Activated T-helper 2 cell treated with anti-CD3 and anti-CD28 coated beads, Interferon-gamma antibody, Interleukin-2, Interleukin-4, amounts not matched to agents 10 μg/mL and 5 μg/mL and 100 μg/mL, durations not matched to agents 14 hours and 24 hours and 36 hours (primary cell): ENCODE measurements at places on chromosomes 4 and X.

DNA sequence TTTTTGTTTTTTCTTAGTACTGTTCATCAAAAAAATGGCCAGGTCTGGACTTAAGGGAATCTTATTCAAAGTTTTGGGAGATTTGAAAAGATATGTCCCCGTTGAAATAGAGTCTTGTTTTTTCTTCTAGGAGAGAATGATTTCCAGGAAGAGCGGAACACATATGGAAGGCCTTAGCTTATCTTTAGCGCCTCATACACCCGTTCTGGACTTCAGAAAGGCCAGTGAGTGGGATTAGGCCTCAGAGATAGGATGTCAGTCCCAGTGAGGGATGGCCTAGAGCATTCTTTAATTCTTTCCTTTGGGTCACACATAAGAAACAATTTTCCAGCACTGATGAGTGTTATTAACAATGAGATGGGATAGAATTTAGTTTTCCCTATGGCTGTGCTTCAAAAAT is 54.5 kb upstream of the HAND2 start:
- DNase-seq: no peak

DNA sequence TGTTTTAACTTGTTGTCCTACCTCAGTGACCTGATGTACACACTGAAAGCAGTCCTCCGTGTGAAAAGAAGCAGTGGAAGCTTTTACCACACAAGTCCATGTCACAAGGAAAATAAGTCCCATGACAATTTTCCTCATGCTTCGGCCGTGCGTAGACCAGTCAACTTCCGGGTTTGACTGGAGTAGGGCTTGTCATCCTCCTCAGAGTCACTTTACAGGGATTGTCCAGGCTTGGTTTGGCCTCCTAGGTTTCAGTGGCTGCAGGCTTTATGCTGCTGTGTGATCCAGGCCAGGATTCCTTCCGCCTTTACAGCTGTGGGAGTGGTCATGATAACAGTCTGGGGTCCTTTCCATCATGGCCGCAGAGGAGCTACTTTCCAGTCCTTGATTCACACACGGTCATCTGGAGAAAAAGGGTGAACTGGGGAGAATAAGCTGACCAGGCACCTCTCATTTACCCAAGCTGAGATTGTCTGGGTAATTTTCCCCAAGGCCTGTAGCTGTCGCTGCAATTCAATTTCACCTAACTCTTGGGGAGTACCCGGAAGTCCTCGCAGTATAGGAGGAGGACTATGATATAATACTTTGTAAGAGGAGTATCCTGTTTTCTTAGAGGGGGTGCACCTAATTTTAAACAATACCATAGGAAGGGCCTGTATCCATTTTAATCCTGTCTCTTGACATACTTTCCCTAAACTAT is 206.1 kb upstream of the KLF8 start:
- DNase-seq: no peak

- no peak for DNase-seq
These were observed at the start of gene SLC4A4 for GRCh38 chr4:71338846-71339593. Gene SLC4A4 (plus strand): TSS chr4:71339020.

DNA sequence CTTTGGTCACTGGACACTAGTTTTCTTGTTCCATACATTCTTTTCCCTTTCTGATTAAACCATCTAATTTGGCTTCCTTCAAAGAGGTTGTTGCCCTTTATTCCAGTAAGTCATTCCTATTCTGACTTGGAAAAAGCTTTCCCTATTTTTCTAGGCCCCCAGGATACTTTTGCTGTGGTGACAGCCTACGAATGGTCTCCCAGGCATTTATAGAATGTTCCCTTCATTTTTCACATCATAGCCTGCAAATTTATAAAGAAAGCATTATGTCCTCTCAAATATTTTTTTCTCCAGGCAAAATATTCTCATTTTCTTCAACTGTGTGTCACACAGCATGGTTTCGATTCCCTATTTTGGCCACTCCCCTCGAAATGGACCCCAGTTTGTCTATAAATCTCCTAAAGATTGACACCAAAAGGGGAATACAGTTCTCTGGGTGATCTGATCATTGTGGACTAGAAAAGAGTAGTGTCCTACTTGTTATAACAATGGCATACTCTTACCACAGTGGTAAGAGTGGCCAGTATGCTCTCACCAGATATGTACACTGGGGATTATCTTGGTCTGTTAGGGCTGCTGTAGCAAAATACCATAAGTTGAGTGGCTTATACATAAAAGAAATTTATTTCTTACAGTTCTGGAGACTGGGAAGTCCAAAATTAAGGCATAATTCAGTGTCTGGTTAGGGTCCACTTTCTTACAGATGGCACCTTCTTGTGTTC is 41.5 kb upstream of the BMP2K start:
- no peak for DNase-seq

DNA sequence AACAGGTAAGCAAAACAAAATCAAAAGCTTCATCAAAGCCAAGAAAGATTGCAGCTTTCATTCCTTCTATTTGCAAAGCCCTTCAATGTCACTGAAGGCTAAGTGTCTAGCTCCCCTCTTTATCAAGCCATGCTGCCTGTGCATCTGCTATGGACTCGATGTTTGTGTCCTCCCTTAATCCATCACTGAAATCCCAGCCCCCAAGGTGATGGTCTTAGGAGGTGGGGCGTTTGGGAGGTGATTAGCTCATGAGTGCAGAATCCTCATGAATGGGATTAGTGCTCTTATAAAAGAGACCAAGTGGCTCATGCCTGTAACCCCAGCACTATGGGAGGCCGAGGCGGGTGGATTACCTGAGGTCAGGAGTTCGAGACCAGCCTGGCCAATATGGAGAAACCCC is 6.9 kb upstream of the TRIM2 start:
- no peak for DNase-seq

- no peak for DNase-seq
These were observed 81.8 kb downstream of the ZNF718 start for GRCh38 chr4:206054-206453.

DNA sequence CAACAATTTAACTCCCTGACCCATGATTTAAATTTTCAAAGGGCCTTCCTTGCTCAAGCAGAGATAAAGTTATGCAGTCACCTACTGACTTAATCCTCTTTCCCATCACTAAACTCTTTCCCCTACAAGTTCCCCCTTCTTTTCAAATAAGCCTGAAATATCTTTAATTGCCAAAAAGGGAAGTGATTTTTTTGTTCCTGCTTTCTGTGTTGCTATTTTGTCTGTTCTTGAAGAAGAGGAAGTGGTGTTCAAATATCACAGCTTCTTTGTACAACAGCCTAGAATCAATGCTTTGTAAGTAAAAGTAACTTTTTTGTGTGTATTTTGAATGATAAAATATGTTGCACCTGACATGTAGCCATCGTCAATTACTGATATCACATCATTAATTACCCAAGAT is 595.9 kb downstream of the CENPC start:
- DNase-seq: no peak

DNA sequence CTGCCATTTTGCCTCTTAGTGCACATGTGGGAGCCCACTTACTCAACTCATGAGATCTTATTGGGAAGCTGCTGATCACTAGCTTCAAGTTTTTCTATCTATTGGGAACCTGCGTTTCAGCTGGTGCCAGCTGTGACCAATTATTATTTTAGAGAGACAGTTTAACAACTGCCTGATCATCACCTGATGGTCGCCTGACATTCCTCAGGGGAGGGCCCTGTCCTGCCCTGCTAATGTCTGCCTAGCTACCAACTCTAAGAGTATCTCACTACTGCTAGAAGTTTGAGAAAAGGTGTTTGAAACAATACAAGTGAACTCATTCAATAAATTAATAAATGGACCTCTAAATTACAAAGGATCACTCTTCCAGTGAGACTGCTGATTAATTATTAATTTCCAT is 95.5 kb downstream of the PCDH7 start:
- DNase-seq: no peak

- DNase-seq: no peak
These were observed 125.4 kb upstream of the ZCCHC13 start for GRCh38 chrX:74178536-74178935.
